ENCODE measurements at places on chromosomes 6 and 20.

DNA sequence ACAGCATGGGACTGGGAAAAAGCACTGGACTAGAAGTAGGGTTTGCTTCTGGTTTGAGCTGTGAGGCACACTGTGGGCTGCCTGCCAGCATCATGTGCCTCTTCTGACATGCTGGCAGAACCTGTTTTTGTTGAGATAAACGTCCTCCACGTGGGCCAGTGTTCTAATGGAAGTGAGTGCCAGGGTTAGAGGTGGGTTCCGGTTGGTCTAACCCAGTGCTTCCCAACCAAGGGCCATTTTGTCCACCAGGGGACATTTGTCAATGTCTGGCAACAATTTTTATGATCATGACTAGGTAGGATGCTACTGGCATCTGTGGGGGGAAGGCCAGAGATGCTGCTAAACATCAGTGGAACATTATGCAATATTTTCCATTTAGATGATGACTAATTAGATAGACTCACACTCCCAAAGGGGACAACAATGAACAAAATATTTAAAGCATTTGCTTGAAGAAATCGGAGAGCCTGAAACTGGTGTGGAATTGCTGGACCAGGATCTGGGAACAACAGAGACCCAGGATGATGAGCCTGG, 7.8 kb upstream of the APMAP start:
- DNase-seq: peak; percentile 55

DNA sequence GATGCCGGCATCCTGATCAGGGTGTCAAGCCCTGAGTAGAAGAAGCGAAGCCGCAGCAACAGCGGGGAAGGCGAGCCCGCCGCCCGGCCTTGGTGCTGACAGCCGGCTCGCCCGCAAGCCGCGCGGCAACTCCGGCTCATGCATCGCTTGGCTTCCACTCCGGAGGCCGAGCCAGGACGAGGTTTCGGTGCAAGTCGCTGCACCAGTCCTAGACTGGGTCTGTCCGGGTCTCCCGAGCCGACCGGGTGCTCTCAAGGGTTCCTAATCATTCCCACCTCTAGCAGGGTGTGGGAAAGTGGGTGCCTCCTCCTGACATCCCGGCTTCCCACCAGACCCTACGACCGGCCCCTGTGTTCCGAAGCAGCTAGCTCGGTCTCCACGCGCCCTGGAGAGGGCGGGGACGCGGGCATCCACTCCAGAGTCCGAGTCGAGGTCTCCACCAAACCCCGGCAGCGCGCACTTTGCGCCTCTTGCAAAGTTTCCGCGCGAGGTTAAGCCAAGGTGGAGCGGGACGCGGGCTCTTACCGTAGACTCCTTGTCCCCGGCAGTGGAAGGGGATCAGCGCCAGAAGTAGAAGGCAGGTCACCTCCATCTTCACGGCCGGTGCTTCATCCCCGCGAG, 1.4 kb downstream of the MDGA1 start:
- no peak for DNase-seq

DNA sequence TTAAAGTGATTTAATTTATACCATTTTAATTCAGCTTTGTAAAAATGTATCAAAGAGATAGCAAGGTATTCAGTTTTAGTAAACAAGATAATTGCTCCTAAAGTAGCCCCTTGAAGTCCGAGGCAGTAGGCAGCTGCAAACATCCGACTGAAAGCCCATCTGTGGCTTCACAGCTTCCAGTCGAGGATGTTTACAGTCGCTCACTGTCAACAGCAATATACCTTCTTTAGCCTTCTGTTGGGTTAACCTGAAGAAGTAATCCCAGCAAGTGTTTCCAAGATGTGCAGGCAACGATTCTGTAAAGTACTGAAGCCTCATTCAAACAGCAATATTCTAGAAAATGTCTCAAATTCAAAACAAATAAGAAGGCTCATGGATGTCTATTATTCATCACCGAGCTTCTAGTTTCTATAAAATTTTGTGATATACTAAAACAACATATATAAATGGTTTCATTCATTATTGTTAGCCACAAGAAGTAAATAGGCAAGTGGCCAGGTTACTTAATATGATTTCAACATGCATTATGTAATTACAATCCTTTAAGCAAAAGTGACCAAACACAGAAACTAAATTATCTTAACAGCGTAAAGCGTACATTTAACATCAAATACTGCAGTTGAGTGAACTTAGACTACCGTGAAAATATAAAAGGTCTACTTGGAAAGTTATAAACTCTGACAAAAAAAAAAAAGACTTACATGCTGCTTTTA, 115.0 kb downstream of the OGFRL1 start:
- no peak for DNase-seq

DNA sequence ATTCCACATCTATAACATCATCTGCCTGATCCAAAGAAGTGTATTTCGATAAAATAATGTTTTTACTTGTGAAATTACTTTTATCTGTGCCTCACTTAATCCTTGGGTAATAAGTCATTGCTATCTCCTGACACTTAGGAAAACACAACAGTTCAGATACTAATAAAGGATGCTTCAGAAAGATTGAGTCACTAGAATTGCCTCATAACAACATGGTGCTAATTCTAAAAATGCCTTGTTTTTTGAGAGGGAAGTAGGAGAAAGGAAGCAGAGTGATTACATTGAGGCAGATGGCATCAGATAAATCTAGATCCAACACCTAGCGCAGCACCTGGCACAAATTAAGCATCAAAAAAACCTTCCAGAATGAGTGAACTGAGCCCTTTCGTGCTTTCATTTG, 69.0 kb downstream of the NCOA7 start:
- no peak for DNase-seq

GRCh38 chr20:19937651-19938420, 79.3 kb upstream of the NAA20 start:
- no peak for DNase-seq

- no peak for DNase-seq
Observed at GRCh38 chr6:152736687-152737273, 13.8 kb upstream of the VIP start.

- no peak for DNase-seq
Observed at GRCh38 chr6:165968408-165968807, 199.2 kb downstream of the TBXT start.

DNA sequence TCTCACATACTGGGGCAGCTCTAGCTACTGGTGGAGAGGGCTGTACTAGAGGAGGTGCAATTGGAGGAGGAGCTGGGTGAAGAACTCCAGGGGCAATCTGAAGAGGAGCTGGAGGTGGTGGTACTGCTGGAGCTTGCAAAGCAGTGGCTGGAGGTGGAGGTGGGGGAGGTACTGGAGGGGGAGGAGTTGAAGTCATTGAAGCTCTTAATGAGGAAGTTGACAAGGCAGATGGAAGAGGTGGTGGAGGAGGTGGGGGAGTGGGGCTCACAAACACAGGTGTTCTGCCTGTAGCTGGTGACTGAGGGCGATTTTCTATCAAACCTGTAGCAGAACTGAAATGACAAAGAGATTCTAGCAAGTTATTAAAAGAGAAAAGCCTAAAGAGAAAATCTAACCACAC, 77.6 kb downstream of the WASF1 start:
- no peak for DNase-seq

- DNase-seq: no peak
Observed at GRCh38 chr20:23298926-23299672, 51.5 kb upstream of the NXT1 start.

GRCh38 chr20:60630609-60631008, 621.5 kb upstream of the CDH4 start:
- DNase-seq: no peak

DNA sequence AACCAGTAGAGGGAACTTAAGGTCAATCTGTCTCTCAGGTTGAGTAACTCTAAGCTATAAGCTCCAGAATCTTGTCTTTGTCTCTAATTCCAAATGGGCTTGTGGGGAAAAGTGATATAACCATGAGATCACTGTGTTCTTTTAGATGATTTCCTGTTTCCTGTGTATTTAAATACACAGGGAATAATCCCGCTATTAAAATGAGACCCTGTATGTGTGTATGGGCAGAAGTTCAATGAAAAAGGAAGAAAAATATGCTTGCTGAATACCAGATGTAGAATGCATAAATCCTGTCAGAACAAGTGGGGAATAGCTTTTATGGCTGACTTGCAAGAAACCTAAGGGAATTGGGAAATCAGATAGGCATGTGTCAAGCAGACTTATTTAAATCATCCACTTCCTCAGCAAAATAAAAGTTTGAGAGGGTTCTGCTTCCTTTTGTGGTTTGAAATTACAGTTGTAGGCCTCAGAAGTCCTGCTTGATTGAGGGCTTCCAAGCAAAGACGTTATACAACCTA, 164.7 kb upstream of the PDE7B start:
- DNase-seq: no peak

GRCh38 chr6:562052-562676, 94.7 kb downstream of the HUS1B start:
- DNase-seq: no peak

- DNase-seq: no peak
Observed at GRCh38 chr6:52982680-52983079, 12.4 kb downstream of the GSTA4 start.

- DNase-seq: no peak
Observed at GRCh38 chr20:1062334-1063010, 55.9 kb upstream of the PSMF1 start.

DNA sequence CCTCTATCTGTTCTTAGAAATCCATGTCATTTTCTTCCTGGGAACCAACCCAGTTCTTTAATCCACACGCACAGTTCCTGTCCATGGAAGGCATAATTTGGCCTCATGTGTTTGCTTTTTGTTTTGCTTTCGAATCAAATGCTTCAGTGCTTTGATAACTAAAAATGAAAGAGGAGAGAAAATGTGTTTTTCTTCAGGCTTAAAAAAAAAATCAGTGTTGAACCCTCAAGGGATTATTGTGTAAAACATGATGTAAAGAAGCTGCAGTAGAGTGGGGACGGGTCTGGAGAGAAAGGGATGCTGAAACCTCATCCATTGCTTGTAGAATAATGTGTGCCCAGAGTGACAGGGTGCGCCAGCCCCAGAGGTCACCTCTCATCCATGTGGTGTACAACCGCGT, 197.5 kb upstream of the JARID2 start:
- DNase-seq: no peak

GRCh38 chr6:2086326-2086965, 159.0 kb downstream of the GMDS start:
- DNase-seq: no peak

DNA sequence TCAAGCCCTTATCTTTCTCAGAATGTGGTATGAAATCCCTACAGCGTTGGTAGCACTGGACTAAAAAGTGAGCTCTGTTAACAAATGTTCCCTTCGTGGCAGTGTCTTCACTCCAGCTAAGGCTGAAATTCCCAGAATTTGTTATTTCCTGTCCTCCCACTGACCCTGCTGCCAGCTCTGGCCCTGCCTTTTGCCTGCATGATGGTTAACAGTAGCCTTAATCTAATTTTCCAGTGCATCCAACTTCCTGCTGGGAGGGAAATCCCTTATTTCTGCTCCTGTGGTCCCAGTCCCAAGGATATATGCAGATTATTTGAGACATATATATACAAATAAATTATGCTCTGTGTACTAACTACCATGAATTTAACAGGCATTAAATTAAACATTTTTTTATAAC, 157.2 kb upstream of the CARMIL1 start:
- peak; percentile 18 for DNase-seq

- DNase-seq: peak; percentile 61
Observed at GRCh38 chr6:136607932-136608772, 57.9 kb upstream of the MAP7 start.

DNA sequence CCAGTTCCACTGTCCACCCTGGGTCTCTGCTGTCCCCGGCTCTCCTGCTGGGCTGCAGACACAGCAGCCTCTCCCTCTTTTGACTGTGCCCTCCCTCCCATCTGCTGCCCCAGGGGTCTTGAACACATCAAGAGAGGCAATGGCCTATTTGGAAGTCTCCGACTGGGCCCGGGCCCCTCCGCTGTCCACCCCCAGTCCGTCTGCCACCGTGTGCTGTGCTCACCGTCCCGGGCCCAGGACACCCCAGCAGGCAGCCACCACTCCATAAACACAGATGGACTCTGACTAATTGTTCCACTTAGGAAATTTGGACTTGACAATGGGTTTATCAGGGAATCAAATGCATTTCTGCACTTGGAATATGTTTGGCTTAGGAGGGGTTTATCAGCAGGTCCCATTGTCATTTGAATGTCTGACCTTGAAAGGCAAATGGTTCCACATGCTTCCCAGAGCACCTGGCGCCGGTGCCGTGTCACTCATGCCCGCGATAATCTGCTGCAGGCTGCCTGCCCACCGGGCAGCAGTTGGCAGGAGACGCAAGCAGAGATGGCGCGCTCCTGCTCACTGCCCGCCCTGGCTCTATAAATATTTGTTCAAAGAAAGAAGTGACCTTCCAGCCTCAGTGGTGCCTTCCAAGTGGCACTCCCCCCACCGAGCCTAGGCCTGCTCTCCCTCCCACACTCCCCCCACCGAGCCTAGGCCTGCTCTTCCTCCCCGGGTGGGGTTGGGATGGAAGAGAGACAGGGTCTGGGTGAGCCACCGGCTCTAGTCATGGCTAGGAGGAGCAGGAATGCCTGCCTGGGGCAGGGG, 18.8 kb upstream of the FRMD1 start:
- DNase-seq: no peak

DNA sequence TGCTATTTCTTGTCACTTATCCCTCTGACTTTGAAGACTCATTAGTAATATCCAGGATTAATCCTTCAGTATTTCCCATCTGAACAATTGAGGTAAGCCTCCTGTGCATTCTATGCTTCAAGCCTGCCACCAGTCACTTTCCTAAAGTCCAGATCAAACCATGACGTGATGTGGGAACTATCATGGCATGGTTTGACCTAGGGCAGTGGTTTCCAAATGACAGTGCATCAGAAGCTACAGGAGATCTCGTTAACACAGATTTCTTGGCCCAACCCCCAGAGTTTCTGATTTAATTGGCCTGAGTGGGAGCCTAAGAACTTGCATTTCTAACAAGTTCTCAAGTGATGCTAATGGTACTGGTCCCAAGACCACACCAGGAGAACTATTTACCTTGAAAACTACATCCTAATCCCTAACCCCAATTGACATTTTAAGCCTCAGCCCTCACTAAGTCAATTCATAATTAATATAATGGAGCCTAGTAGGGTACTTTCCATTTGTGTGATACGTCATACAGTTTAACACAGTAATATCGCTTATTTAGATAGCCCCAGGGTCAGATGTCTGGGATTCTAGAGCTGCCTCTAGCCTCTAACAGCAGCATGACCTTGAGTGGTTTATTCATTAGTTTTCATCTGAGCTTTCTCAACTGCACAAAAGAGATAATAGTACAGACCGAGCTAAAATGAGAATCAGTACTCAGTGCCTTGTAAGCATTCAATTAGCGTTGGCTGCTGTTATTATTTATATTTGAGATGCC, 907.6 kb downstream of the TFAP2A start:
- no peak for DNase-seq
